ENCODE measurements at places on chromosomes 3 and 15. TPM values are rescaled to one million over a fixed set of nuclear protein-coding genes. Genes with fewer than 3 reads are reported as not detected.

GRCh38 chr3:23254282-23254681 is 51.2 kb downstream of the UBE2E2 start:
- no peaks in the 10 kb centered on the region for H3K36me3 ChIP-seq
- H3K27me3 ChIP-seq = no peaks in the 10 kb centered on the region
- no peak for DNase-seq
- H3K4me1 ChIP-seq = peaks cover 3% of the 10 kb centered on the region

GRCh38 chr3:21062831-21063294 is 688.1 kb downstream of the ZNF385D start:
- DNase-seq = no peak
- H3K4me3 ChIP-seq = no peak overlapping the region
- no peaks in the 10 kb centered on the region for H3K36me3 ChIP-seq
- H3K27ac ChIP-seq = no peak overlapping the region
- no peaks in the 10 kb centered on the region for H3K4me1 ChIP-seq

DNA sequence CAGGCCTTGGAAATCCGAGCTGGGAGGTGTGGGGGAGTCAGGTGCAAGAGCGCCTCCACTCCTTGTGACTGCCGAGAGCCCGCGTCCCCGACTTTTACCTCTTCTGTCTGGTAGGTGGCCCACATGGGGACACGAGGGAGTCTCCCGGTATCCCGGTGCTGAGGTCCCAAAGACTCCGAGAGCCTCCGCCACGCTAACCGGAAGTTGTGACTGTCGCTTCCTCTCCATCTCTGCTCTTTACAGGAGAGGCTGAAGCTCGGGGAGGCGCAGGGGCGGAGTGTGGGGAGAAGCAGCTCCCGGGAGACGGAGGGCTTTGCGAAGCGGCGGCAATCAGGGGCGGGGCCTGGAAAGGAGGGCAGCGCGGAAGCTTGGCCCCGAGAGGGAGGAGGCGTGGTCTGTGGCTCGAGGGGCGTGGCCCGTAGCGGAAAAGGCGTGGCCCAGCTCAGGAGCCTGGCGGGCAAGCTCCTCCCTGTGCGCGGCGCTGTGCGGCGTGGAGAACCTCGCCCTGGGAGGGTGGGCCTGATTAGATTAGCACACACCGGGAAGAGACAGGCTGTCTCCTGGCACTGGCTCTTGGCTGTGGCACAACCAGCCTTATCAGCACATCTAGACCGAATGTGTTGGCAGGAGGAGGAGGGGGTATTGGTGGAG is 143.9 kb downstream of the GABRB3 start:
- no peaks in the 10 kb centered on the region for H3K4me1 ChIP-seq
- no peak for DNase-seq
- no peak overlapping the region for H3K4me3 ChIP-seq
- H3K27me3 ChIP-seq = no peaks in the 10 kb centered on the region
- no peak overlapping the region for H3K27ac ChIP-seq
- H3K36me3 ChIP-seq = no peaks in the 10 kb centered on the region

- no peaks in the 10 kb centered on the region for H3K36me3 ChIP-seq
- H3K27me3 ChIP-seq = peaks cover 44% of the 10 kb centered on the region
- DNase-seq = peak; percentile 64
- peaks cover 15% of the 10 kb centered on the region for H3K4me1 ChIP-seq
- peak overlapping the region; percentile 57 for H3K4me3 ChIP-seq
These were observed 112.7 kb downstream of the RAB11A start for GRCh38 chr15:65981837-65982626.

- H3K27ac ChIP-seq = peak overlapping the region; percentile 81
- H3K4me1 ChIP-seq = peaks cover 51% of the 10 kb centered on the region
- H3K4me3 ChIP-seq = no peak overlapping the region
- H3K27me3 ChIP-seq = peaks cover 2% of the 10 kb centered on the region
- peak; percentile 3 for DNase-seq
- no peaks in the 10 kb centered on the region for H3K36me3 ChIP-seq
These were observed 114.3 kb upstream of the MEF2A start for GRCh38 chr15:99451484-99451883.

The GRM2 gene
- 2.4 TPM for total RNA-seq

The SOX2 gene
- total RNA-seq = not detected

The KLF15 gene
- total RNA-seq = not detected
